ENCODE measurements at places on chromosomes 3 and 15.

GRCh38 chr15:43934480-43934879 lies 107.7 kb downstream of the WDR76 start:
- no peak for DNase-seq

GRCh38 chr3:145550522-145550921 lies 610.5 kb downstream of the PLOD2 start:
- DNase-seq, result no peak

GRCh38 chr3:149605902-149606301 lies 51.9 kb downstream of the WWTR1 start:
- DNase-seq, result no peak

DNA sequence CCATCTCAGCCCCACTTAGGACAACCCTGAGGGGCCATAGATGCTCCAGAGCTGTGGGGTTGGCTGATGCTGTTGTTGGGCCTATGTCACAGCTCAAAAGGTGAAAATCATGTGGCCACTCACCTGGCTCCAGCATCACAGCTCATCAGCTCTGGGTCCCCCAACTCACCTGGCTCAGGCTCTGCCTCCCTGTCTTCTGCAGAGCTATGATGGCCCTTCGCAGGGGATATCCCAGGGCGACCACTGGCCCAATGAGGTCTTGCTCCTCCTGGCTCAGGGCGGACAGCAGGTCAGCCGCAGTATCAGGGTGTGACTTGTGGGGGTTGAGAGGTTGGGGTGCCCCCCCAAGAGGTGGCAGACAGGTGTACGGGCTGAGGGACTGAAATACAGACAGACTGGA lies 15.7 kb downstream of the UBAP1L start:
- no peak for DNase-seq

DNA sequence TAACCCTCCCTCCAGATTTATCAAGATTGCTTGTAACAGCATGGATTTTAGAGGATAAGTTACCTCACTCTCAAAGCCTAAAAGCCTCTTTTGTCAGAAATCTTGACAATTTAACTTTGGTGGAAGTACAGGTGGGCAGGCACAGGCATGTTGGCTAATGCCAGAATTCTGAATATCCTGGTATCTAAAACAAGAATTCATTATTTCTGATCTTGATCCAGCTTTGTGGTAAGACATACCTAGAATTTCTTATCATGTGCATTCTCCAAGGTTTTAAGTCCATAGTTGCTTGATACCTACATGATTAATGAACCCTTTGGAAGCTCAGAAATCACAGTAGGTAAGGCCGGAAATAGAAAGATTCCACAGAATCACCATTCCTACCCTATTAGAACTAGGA lies 109.9 kb upstream of the TTC14 start:
- DNase-seq, result no peak
